ENCODE measurements at places on chromosomes 2 and 18.

DNA sequence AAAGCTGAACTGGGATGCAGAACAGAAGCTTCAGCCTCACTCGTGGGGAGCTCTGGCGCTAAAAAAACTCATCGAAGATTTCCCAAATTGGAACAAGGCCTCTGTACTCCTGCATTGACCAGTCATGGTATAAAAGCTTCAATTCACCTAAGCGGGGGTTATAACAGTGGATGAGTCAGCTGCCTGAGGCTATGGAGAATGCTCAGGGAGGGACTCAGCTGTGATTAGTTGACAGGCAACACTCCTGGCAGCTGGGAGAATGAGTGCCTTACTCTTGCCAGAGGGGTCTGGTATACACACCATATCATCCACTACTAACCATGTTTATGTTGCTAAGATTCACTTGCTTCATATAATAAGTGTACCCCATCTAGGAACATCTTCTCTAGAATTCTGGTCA is 350.6 kb upstream of the VRK2 start:
- DNase-seq, result no peak

GRCh38 chr18:72122103-72122502 is 422.0 kb downstream of the CBLN2 start:
- DNase-seq, result no peak

DNA sequence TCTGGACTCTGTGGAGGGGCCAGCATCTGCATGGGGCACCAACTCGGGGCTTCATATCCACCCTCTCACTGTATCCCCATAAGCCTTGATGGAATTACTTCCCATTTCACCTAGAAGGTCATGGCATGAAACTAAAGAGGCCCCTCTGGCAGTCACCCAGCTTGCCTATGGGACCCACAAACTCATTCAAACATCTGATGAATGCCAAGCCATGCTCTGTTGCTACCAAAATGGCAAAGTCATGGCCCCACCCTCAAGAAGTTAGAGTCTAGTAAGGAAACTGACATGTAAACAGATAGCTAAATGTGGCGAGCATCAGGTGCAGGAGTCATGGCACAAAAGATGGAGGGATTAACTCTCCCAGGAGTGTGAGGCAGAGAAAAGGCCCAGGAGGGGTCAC is 14.5 kb downstream of the CYB5A start:
- DNase-seq, result no peak

- DNase-seq, result no peak
Observed at GRCh38 chr2:229344151-229344551, 73.1 kb upstream of the PID1 start.

- DNase-seq, result no peak
Observed at GRCh38 chr2:209663656-209664055, 108.0 kb upstream of the UNC80 start.

DNA sequence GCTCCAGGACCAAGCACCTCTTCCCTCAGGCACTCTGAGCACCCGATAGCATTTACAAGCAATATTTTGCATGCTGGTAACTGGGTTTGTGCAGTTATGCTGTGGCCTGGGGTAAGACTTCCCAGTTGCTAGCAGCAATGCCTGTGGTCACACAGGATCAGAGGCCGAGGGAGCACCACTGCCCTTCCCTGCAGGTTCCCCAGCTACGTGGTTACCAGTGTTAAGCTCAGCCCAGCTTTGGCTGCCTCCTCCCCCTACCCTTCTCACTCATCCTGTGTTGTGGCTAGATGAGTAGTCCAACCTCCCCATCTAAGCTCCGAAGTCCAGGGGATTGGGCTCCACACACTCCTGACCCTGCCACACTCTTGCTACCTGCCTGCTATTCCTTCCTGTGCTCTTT is 141.1 kb downstream of the CELF4 start:
- no peak for DNase-seq

DNA sequence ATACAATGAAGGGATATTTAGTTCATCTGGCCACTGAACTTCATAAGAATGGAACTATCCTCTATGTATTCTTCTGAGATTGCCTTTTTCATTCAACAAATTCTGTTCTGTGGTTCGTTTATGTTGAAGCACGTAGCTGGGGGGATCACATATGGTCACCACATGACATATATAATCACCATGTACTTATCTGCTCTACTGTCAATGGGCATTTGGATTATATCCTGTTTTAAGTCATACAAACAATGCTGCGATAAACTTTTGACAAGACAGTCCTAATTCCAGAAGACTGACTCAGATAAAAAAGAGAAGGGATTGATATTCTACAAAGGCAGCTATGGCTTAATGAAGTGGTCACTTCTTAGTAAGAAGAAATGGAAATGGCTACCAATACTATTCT is 116.0 kb upstream of the CCDC195 start:
- no peak for DNase-seq

GRCh38 chr2:72289283-72289682 is 141.6 kb upstream of the CYP26B1 start:
- DNase-seq, result no peak

GRCh38 chr2:205747829-205748386 is 65.6 kb downstream of the NRP2 start:
- DNase-seq, result no peak

DNA sequence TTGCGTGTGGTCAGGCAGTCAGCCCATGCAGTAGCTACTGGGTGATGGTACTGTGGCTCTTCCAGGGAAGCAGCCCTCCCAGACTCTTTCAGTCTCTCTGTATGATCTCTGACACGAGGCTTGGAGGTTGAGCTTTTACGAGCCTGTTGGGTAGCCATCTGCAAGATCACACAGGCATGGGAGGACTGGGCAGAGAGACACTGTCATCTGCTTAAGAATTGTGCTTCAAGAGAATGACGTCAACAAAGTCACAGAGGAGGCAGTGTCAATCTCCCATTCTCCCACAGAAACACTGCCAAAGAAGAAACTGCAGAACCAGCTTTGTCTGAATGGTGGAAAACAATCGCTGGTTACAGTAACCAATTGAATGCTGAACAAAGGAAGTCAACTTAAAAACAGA is 78.4 kb upstream of the MC2R start:
- no peak for DNase-seq

DNA sequence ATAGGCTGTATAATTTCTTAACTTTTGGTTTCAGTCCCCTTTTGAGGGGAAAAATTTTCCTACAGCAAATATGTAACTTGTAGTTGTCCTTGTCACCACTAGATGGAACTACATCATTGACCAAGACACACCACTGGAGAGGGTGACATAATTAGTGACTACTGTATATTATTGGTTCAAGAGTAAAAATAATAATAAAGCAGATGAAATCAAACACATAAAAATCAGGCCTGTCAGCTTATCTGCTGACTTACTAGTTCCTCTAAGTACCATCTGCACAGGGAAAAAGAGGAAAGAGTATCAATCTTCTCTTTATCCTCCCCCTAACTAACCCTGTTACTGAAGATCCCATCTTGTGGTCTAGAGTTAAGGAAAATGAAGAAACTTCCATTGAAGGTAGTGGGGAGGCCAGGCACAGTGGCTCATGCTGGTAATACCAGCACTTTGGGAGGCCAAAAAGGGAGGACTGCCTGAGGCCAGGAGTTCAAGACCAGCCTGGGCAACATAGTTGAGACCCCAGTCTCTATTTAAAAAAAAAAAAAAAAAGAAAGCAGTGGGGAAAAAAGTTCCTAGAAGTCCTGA is 29.6 kb upstream of the ENOSF1 start:
- DNase-seq, result peak; percentile 10

- DNase-seq, result no peak
Observed at GRCh38 chr2:147636238-147636882, 208.5 kb upstream of the ACVR2A start.

- peak; percentile 36 for DNase-seq
Observed at GRCh38 chr2:121076885-121077549, 208.0 kb downstream of the TFCP2L1 start.

DNA sequence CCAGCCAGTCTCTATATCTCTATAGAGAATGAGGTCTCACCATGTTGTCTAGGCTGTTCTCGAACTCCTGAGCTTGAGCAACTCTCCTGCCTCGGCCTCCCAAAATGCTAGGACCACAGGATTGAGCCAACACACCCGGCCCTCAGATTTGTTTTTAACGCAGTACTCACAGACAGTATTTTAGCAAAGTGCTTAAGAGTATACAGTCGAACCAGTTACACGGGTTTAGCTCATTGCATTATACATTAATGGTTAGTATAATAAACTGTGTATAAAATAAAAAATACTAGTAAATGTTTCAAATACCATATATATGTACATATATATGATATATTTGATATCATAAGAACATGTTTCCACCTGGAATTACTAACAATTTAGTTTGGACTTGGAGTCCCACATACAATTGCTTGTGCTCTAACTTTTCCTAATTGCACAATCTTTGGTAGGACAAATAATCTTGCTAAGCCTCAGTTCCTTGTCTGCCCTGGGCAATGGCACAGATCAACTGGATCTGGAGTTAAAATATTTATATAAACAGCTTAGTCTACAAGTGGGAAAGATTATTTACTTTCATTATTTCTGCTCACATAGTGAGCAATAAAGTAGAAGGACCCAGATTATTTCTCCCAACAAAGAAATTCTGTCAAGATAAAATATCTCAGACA is 508.9 kb upstream of the LRATD1 start:
- DNase-seq, result no peak

DNA sequence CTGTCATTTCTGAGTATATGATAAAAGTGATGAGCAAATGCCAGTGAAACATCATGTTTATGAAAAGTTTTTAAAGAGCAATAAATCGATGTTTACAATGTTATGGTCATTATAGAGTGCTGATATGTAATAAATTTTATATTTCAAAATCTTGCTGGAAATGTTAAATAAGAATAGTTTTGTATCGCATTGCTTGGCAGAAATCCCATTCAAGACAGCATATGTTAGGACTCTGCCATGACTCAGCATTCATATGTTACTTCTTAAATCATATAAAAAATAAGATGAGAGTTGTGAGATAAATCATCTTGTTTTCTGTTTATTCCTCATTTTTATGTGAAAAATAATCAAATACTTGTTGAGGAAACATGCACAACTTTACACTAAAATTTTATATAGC is 949.9 kb upstream of the NRXN1 start:
- DNase-seq, result no peak

DNA sequence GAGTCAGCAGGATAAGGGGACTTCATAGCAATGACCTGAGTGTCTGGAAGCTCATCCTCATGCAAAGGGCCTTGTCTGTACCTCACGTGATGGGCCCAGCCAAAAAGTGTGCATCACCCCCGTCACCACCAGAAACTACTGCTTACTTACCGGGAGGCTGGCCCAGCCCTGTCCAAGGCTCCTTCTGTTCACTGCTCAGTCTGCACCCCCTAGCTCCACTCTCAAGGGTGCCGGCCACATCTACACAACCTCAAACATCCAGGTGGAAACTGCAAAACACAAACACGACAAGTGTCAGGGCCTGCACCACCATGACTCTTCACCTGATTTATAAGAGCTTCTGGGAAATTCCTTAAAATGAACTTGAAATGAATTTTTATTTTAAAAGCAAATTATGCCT is 55.1 kb downstream of the ADD2 start:
- DNase-seq, result no peak

GRCh38 chr2:197838036-197838435 is 33.6 kb downstream of the PLCL1 start:
- DNase-seq, result no peak

DNA sequence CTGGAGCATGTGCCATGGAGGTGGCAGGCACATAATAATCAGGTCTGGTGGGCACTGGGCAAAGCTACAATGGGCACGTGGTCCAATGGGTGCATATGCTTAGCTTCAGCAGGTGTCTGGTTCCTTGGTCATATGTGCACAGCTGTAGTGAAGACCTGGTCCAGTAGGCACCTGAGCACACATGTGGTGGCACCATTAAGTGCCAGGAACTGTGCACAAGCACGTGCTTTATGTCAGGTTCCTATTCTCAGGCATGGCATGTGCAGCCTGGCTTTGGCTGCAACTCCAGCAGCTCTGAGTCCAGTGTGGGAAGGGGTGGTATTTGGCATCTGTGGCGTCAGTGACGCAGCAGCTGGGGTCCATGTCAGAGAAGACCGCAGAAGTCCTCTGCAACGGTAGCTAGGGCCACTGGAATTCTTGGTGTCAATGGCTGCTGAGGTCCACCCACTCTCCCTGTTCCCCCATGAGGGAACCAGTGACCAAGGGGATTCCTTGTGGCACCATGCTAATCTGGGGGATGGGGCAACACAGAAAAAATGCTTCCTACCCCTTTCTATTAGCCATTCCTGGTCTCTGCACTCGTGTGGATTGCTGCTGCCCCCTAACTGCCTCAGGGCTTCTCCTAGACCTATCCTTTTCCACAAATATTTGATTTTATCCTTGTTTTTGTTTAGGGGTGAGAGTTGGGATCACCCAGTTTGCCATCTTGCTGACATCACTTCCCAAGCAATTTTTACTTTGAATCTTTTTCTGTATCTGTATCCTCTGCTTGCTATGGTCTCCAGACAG is 262.9 kb upstream of the MAP2 start:
- DNase-seq, result no peak

DNA sequence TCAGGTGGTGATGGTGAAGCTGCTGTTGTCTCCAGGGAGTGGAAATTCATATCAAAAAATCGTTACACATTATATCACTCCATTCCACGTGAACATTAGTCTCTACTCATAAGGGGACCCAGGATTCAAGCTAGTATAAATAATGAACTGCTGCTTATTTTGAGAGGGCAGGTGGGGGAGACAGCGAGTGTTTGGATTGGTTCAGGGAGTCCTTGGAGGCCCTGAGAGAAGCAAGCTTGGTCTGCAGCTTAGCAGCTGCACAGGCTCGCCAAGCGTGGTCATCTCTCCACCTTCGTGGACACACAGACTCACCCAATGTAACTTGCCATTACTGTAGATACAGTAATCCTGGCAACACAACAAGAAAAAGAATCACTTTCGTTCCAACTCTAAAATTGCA is 177.6 kb downstream of the ZNF521 start:
- no peak for DNase-seq

GRCh38 chr2:30527411-30527810 is 80.4 kb downstream of the LCLAT1 start:
- no peak for DNase-seq

GRCh38 chr2:100610381-100610831 is 47.6 kb downstream of the PDCL3 start:
- DNase-seq, result peak; percentile 55

- no peak for DNase-seq
Observed at GRCh38 chr2:45669032-45669486, 17.6 kb downstream of the PRKCE start.

DNA sequence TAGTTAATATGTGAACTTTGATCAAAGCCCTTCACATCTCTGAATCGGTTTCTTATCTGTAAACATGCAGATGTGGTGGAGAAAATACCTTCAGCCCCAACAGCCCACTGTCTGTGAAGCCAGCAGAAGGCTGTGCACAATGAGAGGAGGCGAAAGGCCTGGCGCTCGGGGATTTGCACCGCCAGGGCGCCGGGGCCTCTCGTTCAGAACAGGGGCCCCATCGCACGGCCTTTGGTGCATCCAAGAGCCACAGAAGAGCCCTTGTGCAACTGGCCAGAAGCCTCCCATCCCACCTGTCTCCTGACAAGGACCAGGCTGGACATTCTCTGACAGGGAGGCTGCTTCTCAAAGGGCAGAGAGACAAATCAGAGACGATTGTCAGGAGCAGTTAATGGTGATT is 407.2 kb upstream of the MYT1L start:
- no peak for DNase-seq

GRCh38 chr2:178891959-178892485 is 84.8 kb upstream of the TTN start:
- no peak for DNase-seq

Data from activated CD4-positive, alpha-beta T cell treated with anti-CD3 and anti-CD28 coated beads, Interleukin-2, amount 50 U/mL, for 24 hours (primary cell).